ENCODE measurements at places on chromosomes 2 and 18. TPM values are rescaled to one million over a fixed set of nuclear protein-coding genes. Genes with fewer than 3 reads are reported as not detected.

The TMEM198 gene
- 1.5 TPM for total RNA-seq

- H3K27ac ChIP-seq, result no peak overlapping the region
- no peaks in the 10 kb centered on the region for H3K36me3 ChIP-seq
- H3K4me3 ChIP-seq, result peak overlapping the region; percentile 68
Measured at GRCh38 chr18:28175930-28176697, 816 bp downstream of the CDH2 start.

- H3K27me3 ChIP-seq, result no peaks in the 10 kb centered on the region
- H3K4me3 ChIP-seq, result no peak overlapping the region
- H3K36me3 ChIP-seq, result no peaks in the 10 kb centered on the region
- H3K27ac ChIP-seq, result no peak overlapping the region
- H3K4me1 ChIP-seq, result no peaks in the 10 kb centered on the region
Measured at GRCh38 chr2:205902041-205902899, 183.7 kb downstream of the INO80D start.

DNA sequence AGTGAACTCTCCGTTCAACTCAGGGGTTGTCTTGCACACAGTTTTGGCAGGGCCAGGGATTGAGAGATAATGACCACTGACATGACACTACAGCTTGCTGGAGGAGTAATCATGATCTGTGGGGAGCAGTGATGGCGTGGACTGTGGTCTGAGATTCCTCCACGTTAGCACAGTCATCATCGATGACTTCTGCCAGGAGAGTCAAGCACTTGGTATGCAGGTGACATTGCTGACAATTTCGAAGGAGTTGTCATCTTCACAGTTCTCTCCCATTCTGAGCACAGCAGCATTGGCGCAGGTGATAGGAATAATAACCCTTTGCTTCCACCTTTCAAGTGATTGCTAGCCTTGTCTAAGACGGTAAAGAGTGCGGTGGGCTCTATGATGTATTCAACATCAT, 79.8 kb downstream of the SGPP2 start:
- no peaks in the 10 kb centered on the region for H3K4me1 ChIP-seq
- H3K4me3 ChIP-seq, result no peak overlapping the region
- DNase-seq, result no peak
- no peaks in the 10 kb centered on the region for H3K27me3 ChIP-seq
- H3K27ac ChIP-seq, result no peak overlapping the region

GRCh38 chr2:3649581-3649980, 8.4 kb upstream of the ALLC start:
- H3K4me3 ChIP-seq, result no peak overlapping the region
- peaks cover 4% of the 10 kb centered on the region for H3K4me1 ChIP-seq
- no peak for DNase-seq
- H3K27me3 ChIP-seq, result no peaks in the 10 kb centered on the region
- H3K36me3 ChIP-seq, result no peaks in the 10 kb centered on the region
- H3K27ac ChIP-seq, result no peak overlapping the region
